NCI-H2029 treated with DMSO at 0.1 percent for 48 hours (cell line): ENCODE measurements at places on chromosomes 11 and 22.

GRCh38 chr11:83364500-83365045 lies 78.4 kb upstream of the CCDC90B start:
- no peak for DNase-seq

- no peak for DNase-seq
Observed at GRCh38 chr11:105152021-105152512, 12.5 kb upstream of the CARD18 start.

- DNase-seq, result no peak
Observed at GRCh38 chr22:30435674-30436126, 10.1 kb downstream of the MTFP1 start.

DNA sequence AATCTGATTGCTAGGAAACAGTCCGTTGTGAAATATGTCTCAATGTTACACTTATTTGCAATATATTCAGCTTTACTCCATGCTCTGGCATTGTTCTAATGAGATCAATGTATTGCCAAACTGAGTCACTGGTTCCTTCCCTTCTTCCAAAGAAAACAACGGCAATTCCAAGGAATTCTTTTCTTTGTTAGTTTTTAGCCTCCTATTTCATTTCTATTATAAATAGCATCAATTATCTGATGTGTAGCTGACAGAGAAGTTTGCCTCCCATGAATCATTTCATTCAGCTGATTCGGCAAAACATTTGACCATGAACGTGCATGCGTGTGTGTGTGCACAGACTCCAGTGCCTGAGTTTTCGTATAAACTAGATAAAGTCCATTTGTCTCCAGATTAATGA lies 346.8 kb downstream of the ETS1 start:
- DNase-seq, result no peak

DNA sequence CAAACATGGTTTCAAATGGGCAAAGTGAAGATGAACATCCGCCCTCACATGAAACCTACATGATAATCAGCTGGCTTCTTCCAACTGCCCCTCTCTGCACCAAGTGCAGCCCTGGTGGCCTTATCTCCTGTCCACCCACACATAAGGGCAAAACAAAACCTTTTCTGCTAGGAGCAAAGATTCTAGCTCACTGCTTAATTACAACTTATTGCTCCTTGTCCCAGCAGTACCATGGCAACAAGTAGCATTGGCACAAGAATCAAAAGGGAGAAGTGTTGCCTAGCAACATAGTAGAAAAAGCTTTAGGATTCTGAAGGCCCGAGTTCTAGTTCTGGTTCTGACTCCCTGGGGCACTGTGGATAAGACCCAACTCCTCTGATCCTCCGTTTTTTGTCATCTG lies 68.7 kb upstream of the BMAL1 start:
- DNase-seq, result no peak

DNA sequence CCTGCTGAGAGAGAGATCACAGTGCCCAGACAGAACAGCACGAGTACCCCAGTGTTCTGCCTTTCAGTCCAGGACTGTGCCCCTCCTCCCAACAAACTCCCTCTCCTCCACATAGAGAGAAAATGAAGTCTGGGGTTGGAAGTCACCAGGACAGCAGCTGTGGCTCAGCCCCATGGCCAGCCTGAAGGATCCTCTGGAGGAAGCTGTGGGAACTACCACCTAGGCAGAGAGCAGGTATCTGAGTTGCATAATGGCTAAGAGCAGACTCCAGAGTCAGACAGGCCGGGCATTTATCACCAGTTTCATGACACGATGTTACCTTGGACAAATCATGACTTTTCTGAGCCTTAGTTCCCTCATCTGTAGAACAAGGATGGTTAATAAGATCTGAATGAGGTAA lies 61.2 kb upstream of the RRAS2 start:
- DNase-seq, result no peak

GRCh38 chr11:72243173-72244059 lies 560 bp downstream of the PHOX2A start:
- no peak for DNase-seq

DNA sequence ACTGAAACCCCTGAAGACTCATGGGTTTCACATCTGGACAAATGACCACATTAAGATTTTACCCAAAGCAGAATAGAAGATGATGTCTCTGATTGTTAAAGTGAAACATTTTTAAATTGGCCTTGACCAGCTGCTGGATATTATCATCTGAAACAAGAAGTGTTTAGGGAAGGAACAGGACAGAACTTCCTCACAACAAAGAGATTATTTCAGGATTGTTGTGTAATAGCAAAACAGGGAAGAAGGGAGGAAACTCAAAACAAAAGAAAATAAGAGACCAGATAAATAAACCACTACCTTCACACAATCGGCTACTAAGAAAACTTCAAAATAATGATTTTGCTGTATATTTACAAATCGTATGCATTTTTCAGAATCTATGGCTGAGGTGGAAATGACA lies 319.2 kb upstream of the API5 start:
- no peak for DNase-seq

DNA sequence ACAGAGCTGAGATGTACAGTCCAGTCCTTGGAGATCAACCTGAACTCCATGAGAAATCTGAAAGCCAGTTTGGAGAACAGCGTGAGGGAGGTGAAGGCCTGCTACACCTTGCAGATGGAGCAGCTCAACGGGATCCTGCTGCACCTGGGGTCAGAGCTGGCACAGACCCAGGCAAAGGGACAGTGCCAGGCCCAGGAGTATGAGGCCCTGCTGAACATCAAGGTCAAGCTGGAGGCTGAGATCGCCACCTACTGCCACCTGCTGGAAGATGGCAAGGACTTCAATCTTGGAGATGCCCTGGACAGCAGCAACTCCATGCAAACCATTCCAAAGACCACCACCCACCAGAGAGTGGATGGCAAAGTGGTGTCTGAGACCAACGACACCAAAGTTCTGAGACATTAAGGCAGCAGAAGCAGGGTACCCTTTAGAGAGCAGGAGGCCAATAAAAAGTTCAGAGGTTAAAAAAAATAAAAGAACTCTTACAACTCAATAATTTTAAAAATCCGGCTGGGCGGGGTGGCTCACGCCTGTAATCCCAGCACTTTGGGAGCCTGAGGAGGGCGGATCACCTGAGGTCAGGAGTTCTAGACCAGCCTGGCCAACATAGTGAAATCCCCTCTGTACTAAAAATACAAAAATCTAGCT lies 69.9 kb upstream of the RTL6 start:
- DNase-seq, result no peak

DNA sequence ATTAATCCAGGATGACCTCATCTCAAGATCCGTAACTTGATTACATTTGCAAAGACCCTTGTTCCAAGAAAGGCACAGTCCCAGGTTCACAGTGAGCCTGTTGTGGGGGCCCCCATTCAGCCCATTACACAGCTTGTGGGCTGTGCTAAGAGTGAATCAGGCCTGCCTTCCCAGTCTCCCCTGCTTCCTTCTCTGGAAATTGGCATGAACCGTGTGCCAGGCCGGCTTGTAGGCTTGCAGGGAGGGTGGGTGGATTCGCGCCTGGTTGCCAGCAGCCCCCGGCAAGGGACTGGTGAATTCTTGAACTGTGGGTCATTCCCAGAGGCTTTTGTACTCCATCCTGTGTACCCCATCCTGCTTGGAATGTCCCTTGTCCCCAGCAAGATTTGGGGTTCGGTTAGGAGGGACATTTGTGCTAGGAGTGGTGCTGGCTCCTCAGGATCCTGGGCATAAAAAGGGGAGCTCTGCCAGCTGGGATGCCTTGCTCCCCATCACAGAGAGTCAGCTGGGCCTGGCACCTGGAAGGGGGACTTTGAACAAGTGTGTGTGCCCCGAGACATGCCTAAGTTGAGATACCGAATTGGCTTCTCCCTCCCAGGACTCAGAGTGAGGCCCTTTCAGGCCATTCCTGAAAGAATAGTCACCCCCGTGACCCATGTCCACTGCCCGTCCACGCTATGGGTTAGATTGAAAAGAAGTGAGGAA lies 818.2 kb downstream of the BRD1 start:
- no peak for DNase-seq

DNA sequence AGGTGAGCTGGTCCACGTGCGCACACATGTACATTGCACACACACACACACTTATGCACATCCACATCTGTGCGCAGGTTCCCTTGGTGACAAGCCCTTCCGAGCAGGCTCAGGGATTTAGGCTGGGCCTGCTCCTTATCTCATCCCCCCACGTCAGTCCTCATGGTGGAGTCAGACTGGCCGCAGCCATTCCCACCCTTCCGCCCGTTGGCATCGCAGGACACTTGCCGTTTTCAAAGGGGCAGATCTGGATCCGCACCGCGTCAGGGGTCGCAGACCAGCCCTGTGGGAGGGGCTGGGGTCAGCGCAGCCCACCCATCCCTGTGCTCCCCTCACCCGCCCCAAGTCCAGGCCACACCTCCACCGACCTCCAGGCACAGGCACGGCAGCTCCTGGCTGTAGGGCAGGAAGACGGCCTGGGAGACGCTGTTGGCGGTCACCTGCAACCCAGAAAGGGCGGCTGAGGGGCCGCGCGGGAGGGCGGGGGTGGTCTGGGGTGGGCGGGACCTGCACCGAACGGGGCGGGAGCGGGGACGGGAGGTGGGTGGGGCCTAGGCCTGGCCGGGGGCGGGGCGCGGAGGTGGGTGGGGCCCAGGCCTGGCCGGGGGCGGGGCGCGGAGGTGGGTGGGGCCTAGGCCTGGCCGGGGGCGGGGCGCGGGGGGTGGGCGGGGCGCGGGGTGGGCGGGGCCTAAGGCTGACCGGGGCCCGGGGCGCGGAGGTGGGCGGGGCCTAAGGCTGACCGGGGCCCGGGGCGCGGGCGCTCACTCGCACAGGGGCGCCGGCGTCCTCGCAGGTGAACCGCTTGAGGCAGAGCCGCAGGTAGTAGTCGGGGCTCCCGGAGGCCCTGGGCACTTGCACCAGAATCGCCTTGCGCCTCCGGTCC lies 13.3 kb downstream of the IL17REL start:
- no peak for DNase-seq
